Type B pancreatic cell (in vitro differentiated cells): ENCODE measurements at places on chromosomes 1 and 21. TPM values are rescaled to one million over a fixed set of nuclear protein-coding genes. Genes with fewer than 3 reads are reported as not detected.

DNA sequence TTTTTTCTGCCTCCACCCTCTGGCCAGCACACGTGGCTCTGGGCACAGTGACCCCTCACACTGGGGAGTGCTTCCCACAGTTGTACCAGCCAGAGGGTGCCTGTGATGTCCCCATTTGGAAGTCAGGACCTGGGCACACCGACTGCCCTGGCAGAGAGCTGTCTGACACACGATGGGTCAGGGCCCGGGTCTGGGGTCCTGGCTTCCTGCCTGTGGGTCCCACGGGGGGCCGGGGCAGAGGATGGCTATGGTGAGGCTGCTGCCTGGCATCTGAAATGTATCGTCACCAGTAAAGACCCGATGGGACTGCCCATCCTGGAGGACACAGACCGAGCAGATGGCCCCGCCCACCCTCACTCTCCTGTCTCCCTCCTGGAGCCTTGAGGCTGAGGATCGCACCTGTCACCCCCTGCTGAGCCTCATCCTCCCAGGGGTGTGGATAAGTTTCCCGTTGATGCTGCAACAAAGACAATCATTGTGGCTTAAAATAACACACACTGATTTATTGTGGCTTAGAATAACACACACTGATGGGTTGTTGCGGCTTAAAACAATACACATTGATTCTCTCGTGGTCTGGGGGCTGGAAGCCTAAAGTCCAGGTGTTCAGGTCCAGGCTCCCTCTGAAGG is 88.8 kb upstream of the TTC34 start:
- H3K4me1 ChIP-seq, result no peaks in the 10 kb centered on the region
- H3K36me3 ChIP-seq, result no peaks in the 10 kb centered on the region
- no peak overlapping the region for H3K27ac ChIP-seq

DNA sequence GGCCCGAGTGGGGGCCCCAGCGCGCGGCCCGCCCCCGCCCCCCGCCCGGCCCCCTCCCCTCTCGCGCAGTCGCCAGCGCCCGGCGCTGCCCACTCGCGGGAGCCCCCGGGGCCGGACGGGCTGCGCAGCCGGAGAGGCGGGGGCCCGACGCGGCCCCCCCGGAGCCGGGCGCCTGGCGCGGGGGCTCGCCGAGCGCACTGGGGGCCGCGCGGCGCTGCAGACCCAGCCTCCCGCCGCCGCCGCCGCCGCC is 146 bp upstream of the ZNF362 start:
- DNase-seq, result no peak
- peaks cover 34% of the 10 kb centered on the region for H3K4me1 ChIP-seq
- H3K27ac ChIP-seq, result no peak overlapping the region
- peaks cover 9% of the 10 kb centered on the region for H3K36me3 ChIP-seq
- no peak overlapping the region for H3K4me3 ChIP-seq
- H3K27me3 ChIP-seq, result peaks cover 8% of the 10 kb centered on the region

GRCh38 chr21:18940791-18941190 is 537.2 kb upstream of the TMPRSS15 start:
- H3K27ac ChIP-seq, result no peak overlapping the region
- no peaks in the 10 kb centered on the region for H3K27me3 ChIP-seq
- H3K36me3 ChIP-seq, result no peaks in the 10 kb centered on the region
- no peak for DNase-seq
- no peak overlapping the region for H3K4me3 ChIP-seq
- no peaks in the 10 kb centered on the region for H3K4me1 ChIP-seq

DNA sequence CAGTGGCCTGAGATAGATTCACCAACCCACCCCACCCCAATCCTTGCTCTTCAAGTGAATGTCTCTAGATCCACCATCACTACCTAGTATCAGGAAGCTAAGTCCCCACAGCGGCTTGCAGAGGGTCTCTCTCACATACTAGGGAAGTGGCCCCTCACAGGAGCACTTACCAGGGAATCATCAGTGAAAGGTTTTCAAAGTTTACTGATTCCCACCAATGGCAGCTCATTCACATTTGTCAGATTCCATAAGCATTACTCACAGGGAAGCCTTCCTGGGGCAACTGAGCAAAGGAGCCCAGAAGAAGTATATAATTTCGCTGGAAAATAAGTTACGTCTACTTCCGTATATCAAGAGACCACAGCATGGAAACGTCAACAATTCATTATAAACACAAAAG is 120.8 kb downstream of the GREM2 start:
- H3K27ac ChIP-seq, result no peak overlapping the region
- no peaks in the 10 kb centered on the region for H3K36me3 ChIP-seq
- no peaks in the 10 kb centered on the region for H3K4me1 ChIP-seq

- DNase-seq, result no peak
- no peaks in the 10 kb centered on the region for H3K27me3 ChIP-seq
- no peak overlapping the region for H3K4me3 ChIP-seq
- H3K27ac ChIP-seq, result no peak overlapping the region
- H3K36me3 ChIP-seq, result no peaks in the 10 kb centered on the region
- H3K4me1 ChIP-seq, result no peaks in the 10 kb centered on the region
These were observed 87.5 kb upstream of the WDR26 start for GRCh38 chr1:224521904-224522734.

GRCh38 chr1:93353286-93353685 is 7.6 kb downstream of the DR1 start:
- H3K27me3 ChIP-seq, result no peaks in the 10 kb centered on the region
- peaks cover 21% of the 10 kb centered on the region for H3K36me3 ChIP-seq
- H3K27ac ChIP-seq, result no peak overlapping the region
- no peak for DNase-seq

- H3K36me3 ChIP-seq, result no peaks in the 10 kb centered on the region
- no peak overlapping the region for H3K27ac ChIP-seq
- peaks cover 46% of the 10 kb centered on the region for H3K27me3 ChIP-seq
- no peak overlapping the region for H3K4me3 ChIP-seq
These were observed 13.0 kb downstream of the CHIT1 start for GRCh38 chr1:203216274-203217138.

GRCh38 chr1:23960291-23961020 is 828 bp downstream of the PNRC2 start:
- no peak for DNase-seq
- H3K27ac ChIP-seq, result peak overlapping the region; percentile 100
- H3K4me1 ChIP-seq, result peaks cover 21% of the 10 kb centered on the region
- no peaks in the 10 kb centered on the region for H3K27me3 ChIP-seq
- H3K36me3 ChIP-seq, result peaks cover 25% of the 10 kb centered on the region
- H3K4me3 ChIP-seq, result peak overlapping the region; percentile 100

DNA sequence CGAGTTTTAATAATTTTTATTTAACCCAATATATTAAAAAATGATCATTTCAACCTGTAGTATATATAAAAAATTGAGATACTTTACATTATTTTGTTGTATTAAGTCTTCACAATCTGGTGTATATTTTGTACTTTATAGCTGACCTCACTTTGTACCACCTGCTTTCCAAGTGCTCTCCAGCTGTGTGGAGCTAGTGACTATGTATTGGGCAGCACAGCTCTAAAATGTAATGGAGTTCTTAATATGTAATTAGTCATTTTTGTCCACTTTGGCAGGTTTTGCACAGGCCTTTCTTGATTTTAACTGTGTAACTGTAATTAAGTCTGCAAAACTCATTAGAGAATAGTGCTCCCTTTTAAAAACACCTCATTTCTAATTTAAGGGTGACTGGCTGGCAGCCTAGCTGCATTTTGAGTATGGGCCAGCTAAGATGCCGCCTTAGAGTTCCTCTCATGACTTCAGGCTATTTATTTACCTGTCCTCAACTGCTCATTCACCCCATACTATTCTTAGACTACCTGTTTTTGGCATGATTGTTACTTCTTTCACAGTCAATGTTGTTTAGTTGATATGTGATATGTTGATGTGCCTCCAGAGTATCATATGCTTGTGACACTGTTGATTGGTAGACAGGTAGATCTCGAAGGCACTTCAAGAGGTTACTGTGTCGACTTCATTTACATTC is 43.2 kb downstream of the ZYG11B start:
- no peaks in the 10 kb centered on the region for H3K4me1 ChIP-seq
- peaks cover 24% of the 10 kb centered on the region for H3K36me3 ChIP-seq

DNA sequence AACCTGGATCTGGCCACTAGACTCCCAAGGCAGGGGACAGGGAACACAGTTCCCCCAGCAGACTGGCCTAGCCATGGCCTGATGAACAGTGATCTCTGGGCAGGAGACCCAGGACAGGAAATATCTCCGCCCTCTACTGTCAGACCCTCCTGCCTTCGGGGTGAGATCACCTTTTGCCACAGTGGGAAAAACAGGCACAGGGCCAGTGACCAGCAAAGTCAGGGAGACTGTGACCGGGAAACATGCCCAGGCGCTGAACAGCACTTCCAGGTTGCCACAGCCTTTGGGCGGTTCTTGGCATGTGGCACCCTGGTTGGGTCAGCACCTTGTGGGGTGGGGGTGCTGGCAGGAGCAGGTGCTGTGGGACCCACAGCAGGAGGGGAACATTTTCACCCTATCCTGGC is 8.9 kb upstream of the ZNF669 start:
- H3K27me3 ChIP-seq, result peaks cover 4% of the 10 kb centered on the region
- H3K27ac ChIP-seq, result no peak overlapping the region
- DNase-seq, result peak; percentile 50
- peaks cover 10% of the 10 kb centered on the region for H3K4me1 ChIP-seq
- H3K4me3 ChIP-seq, result peak overlapping the region; percentile 81

DNA sequence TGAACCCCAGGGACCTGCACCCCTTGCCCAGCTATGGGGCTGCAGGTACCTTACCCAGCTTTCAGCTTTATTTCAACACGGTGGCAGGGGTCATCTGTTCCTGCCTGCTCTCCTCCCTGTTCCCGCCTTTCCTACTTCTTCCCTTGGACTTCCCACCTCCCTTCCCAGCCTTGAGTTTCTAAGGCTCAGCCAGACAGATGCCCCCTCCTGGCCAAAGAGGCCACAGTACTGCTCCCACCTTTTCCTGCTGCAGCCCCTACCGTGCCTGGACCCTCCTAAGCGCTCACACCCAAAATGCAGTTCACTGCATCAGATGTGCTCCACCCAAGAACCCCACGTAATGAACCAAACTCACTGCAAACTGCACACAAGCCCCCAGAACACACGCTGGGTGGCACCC is 7.7 kb downstream of the NOC2L start:
- no peak for DNase-seq
- no peak overlapping the region for H3K4me3 ChIP-seq
- no peak overlapping the region for H3K27ac ChIP-seq
- no peaks in the 10 kb centered on the region for H3K27me3 ChIP-seq

GRCh38 chr1:33410091-33410701 is 20.7 kb downstream of the PHC2 start:
- H3K4me3 ChIP-seq, result no peak overlapping the region
- H3K36me3 ChIP-seq, result peaks cover 7% of the 10 kb centered on the region
- H3K27me3 ChIP-seq, result no peaks in the 10 kb centered on the region
- DNase-seq, result no peak
- peaks cover 8% of the 10 kb centered on the region for H3K4me1 ChIP-seq
- peak overlapping the region; percentile 15 for H3K27ac ChIP-seq

- H3K4me1 ChIP-seq, result peaks cover 25% of the 10 kb centered on the region
- H3K36me3 ChIP-seq, result no peaks in the 10 kb centered on the region
- peak overlapping the region; percentile 47 for H3K27ac ChIP-seq
These were observed 160.2 kb downstream of the PSMG1 start for GRCh38 chr21:39022863-39023693.

DNA sequence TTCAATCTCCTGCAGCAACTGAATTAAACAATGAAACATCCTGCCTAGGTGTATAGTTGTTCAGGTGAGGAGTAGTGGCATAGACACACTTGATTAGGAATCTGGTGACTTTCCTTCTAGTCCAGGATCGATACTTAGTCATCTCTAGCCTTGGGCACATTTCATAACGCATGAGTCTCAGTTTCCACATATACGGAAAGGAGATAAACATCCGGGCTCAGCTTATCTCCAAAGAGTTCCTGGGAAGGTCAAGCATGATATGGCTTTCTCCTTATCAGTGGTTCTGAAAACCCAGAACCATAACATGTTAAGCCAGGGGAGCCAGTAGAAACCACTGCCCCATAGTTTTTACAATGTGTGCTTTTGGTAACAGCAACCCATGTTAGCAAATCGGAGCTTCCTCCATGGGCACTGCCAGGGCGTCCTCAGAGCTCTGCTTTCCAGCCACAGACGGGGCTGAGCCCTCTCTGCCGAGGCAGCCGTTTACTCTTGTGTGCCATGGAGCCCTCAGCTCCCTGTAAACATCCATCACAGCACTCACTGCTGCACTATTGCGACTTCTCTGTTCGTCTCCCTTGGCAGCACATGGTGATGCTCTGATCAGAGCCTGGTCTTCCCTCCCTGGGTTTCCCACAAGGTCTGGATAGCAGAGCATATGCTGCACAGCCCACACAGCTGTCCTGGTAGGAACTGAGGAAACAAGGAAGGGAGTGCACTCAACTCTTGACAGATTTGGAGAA is 34.6 kb downstream of the RUNX1 start:
- H3K27ac ChIP-seq, result no peak overlapping the region
- H3K4me3 ChIP-seq, result no peak overlapping the region
- H3K36me3 ChIP-seq, result no peaks in the 10 kb centered on the region
- DNase-seq, result no peak

- no peaks in the 10 kb centered on the region for H3K27me3 ChIP-seq
- H3K27ac ChIP-seq, result peak overlapping the region; percentile 98
- DNase-seq, result no peak
These were observed 717 bp downstream of the B4GALT3 start for GRCh38 chr1:161176468-161177111.

DNA sequence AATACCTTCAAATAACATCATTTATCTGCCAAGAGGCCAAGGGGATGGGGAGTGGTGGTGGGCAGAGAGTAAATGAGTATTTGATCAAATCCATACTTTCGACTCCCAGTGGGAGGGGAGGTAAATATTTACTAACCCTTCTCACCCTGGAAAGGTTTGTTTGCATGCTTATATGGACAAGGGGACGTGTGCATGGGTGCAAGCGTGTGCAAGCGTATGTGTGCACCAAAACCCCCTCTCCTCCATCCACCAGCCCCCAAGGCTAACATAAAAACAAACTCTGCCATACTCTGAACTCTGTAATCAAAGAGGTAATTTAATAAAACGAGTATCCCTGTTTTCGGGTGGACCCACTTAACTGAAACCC is 58.0 kb downstream of the SYF2 start:
- no peak for DNase-seq
- no peaks in the 10 kb centered on the region for H3K36me3 ChIP-seq
- peaks cover 17% of the 10 kb centered on the region for H3K4me1 ChIP-seq
- no peak overlapping the region for H3K4me3 ChIP-seq

GRCh38 chr1:162500805-162501204 is 3.2 kb downstream of the UHMK1 start:
- H3K4me3 ChIP-seq, result no peak overlapping the region
- peaks cover 16% of the 10 kb centered on the region for H3K4me1 ChIP-seq

DNA sequence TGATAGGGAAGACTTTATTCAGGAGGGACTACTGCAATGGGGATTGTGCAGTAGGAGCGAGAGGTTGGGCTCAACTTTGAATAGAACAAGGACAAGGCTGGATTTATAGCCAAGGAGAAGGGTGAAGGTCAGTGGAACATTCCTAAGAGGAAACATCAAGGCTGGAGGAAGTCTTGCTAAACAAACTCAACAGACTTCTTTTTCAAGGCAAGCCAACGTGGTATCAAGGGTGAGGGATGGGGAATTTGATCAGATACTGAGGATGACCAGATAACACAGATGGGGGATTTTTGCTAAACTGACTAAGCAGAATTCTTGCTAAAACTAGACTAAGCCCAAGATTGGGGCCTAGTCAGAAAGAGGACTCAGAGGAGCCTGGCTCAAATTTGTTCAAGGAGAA is 107.3 kb downstream of the DUSP10 start:
- H3K4me1 ChIP-seq, result no peaks in the 10 kb centered on the region
- H3K27me3 ChIP-seq, result no peaks in the 10 kb centered on the region
- H3K36me3 ChIP-seq, result no peaks in the 10 kb centered on the region
- H3K27ac ChIP-seq, result no peak overlapping the region

- no peaks in the 10 kb centered on the region for H3K36me3 ChIP-seq
- peak overlapping the region; percentile 56 for H3K27ac ChIP-seq
- peaks cover 18% of the 10 kb centered on the region for H3K27me3 ChIP-seq
- no peak overlapping the region for H3K4me3 ChIP-seq
- peaks cover 9% of the 10 kb centered on the region for H3K4me1 ChIP-seq
These were observed 303.8 kb upstream of the LRRC7 start for GRCh38 chr1:69263921-69264391.

The REN gene
- total RNA-seq, result 0.69 and 1.2 TPM in 2 replicates

The CFAP74 gene
- total RNA-seq, result 0.76 and 1.5 TPM in 2 replicates

The SFN gene
- 27.7 and 86.8 TPM in 2 replicates for total RNA-seq

The TFB2M gene
- 12.9 and 14.7 TPM in 2 replicates for total RNA-seq

The CCDC30 gene
- 6.9 and 9.3 TPM in 2 replicates for total RNA-seq

The MYOG gene
- 2.1 TPM in 1 of 2 replicates, not detected in the other for total RNA-seq
